ENCODE measurements at places on chromosomes 11 and 22. TPM values are rescaled to one million over a fixed set of nuclear protein-coding genes. Genes with fewer than 3 reads are reported as not detected.

DNA sequence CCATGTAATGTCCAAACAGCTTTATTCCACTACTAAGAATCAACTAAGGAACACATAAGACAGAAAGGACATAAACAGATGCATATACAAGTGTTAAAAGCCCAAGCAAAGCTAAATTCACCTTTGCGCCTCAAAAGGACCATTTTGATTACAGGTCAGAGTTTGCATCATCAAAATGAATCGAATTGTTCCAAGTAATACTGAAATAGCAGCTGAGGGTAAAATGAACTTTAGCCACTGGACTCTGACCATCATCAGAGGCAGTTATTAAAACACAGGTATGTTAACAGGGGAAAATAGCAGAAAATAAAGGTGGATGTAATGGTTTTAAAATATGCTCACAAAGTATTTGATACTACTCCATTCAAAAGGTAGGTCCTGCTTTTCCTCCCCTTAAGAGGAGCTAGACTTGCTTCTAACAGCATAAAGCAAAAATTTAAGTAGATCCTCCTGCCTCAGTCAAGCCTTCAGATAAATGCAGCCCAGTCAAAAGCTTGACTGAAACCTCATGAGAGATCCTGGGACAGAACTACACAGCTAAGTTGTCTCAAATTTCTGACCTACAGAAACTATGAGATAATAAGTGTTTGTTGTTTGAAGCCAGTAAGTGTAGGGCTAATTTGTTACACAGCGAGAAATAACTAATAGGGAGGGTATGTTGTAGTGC, 35.4 kb downstream of the RBFOX2 start:
- no peak overlapping the region for H3K4me3 ChIP-seq
- H3K36me3 ChIP-seq: no peaks in the 10 kb centered on the region
- no peak overlapping the region for H3K27ac ChIP-seq
- no peak for DNase-seq

- peaks cover 19% of the 10 kb centered on the region for H3K4me1 ChIP-seq
- H3K4me3 ChIP-seq: peak overlapping the region; percentile 55
- H3K36me3 ChIP-seq: no peaks in the 10 kb centered on the region
- peak; percentile 53 for DNase-seq
- H3K27ac ChIP-seq: peak overlapping the region; percentile 83
- no peaks in the 10 kb centered on the region for H3K27me3 ChIP-seq
These were observed 759 bp downstream of the AP2A2 start for GRCh38 chr11:926341-926916.

GRCh38 chr11:12706545-12707499, 32.6 kb downstream of the TEAD1 start:
- H3K27ac ChIP-seq: no peak overlapping the region
- DNase-seq: peak; percentile 67
- H3K27me3 ChIP-seq: no peaks in the 10 kb centered on the region
- no peak overlapping the region for H3K4me3 ChIP-seq
- no peaks in the 10 kb centered on the region for H3K36me3 ChIP-seq
- no peaks in the 10 kb centered on the region for H3K4me1 ChIP-seq

- no peak overlapping the region for H3K27ac ChIP-seq
- no peaks in the 10 kb centered on the region for H3K4me1 ChIP-seq
- no peak for DNase-seq
- H3K27me3 ChIP-seq: no peaks in the 10 kb centered on the region
- H3K4me3 ChIP-seq: no peak overlapping the region
These were observed 7.0 kb upstream of the YWHAH start for GRCh38 chr22:31937341-31937740.

DNA sequence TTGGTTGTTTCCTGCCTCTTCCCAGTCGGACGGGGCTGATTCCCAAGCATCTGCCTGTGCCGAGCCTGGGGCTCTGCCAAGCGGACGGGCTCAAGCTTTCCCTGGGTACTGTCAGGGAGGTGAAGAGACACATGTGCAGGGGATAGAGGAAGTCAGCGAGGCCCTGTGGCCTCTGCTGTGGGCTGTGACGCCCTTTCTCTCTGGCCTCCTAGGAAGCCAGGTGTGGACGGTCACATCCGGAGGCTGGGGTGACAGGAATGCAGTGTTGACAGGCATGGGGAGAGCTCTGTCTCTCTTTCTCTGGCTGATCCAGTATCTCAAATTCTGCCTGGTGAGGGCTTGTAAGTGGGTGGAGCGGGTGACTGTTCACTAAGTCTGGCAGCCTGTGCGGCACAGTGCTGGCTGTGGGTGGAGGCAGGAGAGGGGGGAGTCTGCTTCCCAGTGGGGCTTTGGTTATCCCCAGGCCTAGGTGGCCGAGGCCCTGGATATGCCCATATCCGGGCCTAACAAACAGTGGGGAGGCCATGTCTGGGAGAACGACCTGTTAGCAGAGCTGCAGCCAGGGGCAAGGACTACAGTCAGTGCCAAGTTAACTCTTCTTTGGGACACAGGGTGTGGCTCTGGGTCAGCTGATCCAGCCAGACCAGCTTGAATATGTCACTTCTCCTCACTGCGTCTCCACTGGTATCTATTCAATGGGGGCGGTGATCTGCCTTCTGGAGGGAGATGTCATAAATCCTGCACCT, 1.9 kb downstream of the KCTD17 start:
- no peaks in the 10 kb centered on the region for H3K36me3 ChIP-seq
- peaks cover 18% of the 10 kb centered on the region for H3K4me1 ChIP-seq
- no peak overlapping the region for H3K27ac ChIP-seq
- no peak overlapping the region for H3K4me3 ChIP-seq

- no peak overlapping the region for H3K27ac ChIP-seq
- no peak for DNase-seq
- H3K27me3 ChIP-seq: no peaks in the 10 kb centered on the region
- H3K4me1 ChIP-seq: no peaks in the 10 kb centered on the region
- no peaks in the 10 kb centered on the region for H3K36me3 ChIP-seq
These were observed 5.6 kb downstream of the CD5 start for GRCh38 chr11:61107888-61108287.

The MAPK8IP2 gene
- 1.2 TPM for total RNA-seq

The FAM89B gene
- 27.4 TPM for total RNA-seq

- H3K27ac ChIP-seq: peak overlapping the region; percentile 78
- H3K4me1 ChIP-seq: peaks cover 7% of the 10 kb centered on the region
- H3K36me3 ChIP-seq: no peaks in the 10 kb centered on the region
- no peaks in the 10 kb centered on the region for H3K27me3 ChIP-seq
- no peak overlapping the region for H3K4me3 ChIP-seq
These were observed 67.9 kb downstream of the MCM5 start for GRCh38 chr22:35467681-35468434.

DNA sequence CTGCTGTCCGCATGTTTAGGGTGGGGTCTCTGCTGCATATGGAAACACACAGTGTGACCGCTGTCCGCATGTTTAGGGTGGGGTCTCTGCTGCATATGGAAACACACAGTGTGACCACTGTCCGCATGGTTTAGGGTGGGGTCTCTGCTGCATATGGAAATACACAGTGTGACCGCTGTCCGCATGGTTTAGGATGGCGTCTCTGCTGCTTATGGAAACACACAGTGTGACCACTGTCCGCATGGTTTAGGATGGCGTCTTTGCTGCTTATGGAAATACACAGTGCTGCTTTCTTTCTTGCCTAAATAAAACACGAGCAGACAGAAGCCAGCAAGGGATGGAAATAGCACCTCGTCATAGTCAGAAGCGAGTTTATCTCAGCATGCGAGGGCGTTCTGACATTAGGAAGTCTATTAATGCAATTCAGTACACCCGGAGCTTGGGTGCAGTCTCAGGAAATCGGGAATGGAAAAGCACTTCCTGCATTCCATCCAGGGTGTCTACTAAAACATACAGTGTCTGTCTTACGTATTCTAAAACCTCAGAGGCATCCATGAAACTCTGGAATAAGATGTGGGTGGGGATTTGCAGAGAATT, 32.6 kb upstream of the TOLLIP start:
- no peaks in the 10 kb centered on the region for H3K36me3 ChIP-seq
- peak; percentile 16 for DNase-seq
- no peak overlapping the region for H3K4me3 ChIP-seq
- H3K4me1 ChIP-seq: no peaks in the 10 kb centered on the region
- no peaks in the 10 kb centered on the region for H3K27me3 ChIP-seq

DNA sequence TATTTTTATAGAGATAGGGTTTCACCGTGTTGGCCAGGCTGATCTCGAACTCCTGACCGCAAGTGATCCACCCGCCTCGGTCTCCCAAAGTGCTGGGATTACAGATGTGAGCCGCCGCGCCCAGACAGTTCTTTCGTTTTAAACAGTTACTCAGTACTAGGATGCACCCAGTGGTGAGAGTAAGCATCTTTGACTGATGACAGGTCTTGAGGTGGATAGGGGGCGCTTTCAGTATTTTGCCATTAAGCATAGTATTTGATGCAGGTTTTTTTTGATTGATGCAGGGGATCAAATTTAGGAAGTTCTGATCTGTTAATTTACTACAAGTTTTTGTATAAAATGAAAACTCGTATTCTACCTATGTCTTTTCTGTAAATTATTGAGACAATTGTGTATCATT, 13.2 kb upstream of the TRIM34 start:
- H3K4me3 ChIP-seq: no peak overlapping the region
- no peak overlapping the region for H3K27ac ChIP-seq
- no peak for DNase-seq

Measured in colonic mucosa (tissue), 4 donors.